Activated CD8-positive, alpha-beta T cell treated with anti-CD3 and anti-CD28 coated beads, Interleukin-2, amount 10 ng/mL, durations not matched to agents 7 days and 5 days (primary cell): ENCODE measurements at places on chromosomes 16 and 17.

GRCh38 chr17:6893382-6894205 is 62.1 kb upstream of the TEKT1 start:
- no peak for DNase-seq

DNA sequence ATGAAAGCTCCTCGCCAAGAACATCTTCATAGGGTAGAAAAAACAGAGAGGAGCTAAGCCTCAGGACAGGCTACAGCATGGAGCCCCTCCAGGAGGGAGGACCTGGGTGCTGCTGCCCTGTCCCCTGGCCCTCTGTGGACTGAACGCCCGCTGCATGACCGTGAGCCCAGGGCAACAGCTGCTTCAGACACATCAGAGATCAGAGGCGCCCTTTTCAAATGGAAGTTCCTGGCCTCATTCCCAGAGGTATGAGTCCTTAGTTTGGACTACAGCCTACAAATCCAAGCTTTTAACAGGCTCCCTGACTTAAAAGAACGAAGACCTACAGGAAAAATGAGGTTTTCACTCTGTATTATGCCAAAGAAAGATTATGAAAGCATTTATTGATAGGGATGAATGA is 48.5 kb downstream of the ZNF18 start:
- no peak for DNase-seq

DNA sequence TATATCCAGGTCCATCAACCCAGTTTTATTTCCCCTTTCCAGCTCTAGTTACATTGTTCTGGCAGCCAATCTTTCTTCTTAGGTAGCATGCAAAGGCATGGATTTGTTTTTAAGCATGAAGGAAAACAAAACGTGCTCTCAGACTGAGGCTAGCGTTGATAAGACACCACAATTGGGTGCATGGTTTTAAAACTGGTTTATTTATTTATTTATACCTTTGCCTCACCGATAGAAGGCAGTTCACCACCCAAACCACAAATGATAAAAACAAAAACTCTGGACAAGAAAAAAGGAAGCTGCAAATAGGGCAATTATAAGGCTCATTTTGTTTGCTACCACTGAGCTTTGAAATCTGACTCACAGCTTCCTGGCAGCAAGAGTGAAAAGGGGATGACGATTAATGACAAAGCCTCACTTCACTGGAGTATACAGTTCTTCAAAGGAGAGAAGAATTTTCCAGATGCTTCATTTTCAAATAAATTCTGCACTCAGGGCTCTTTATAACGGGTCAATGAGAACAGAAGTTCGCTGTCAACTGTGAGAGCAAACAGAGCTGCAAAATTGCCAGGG is 278.4 kb upstream of the IRX5 start:
- DNase-seq = no peak

- no peak for DNase-seq
Observed at GRCh38 chr17:7705269-7706255, 560 bp downstream of the EFNB3 start.

- DNase-seq = no peak
Observed at GRCh38 chr17:65670667-65671371, 109.4 kb upstream of the AXIN2 start.

- DNase-seq = no peak
Observed at GRCh38 chr16:23296994-23297393, 5.1 kb upstream of the SCNN1B start.

- no peak for DNase-seq
Observed at GRCh38 chr16:3873482-3874173, 6.9 kb downstream of the CREBBP start.

- DNase-seq = no peak
Observed at GRCh38 chr16:81517629-81518438, 73.2 kb downstream of the CMIP start.

- DNase-seq = no peak
Observed at GRCh38 chr17:40699853-40700252, 3.7 kb downstream of the KRT24 start.

DNA sequence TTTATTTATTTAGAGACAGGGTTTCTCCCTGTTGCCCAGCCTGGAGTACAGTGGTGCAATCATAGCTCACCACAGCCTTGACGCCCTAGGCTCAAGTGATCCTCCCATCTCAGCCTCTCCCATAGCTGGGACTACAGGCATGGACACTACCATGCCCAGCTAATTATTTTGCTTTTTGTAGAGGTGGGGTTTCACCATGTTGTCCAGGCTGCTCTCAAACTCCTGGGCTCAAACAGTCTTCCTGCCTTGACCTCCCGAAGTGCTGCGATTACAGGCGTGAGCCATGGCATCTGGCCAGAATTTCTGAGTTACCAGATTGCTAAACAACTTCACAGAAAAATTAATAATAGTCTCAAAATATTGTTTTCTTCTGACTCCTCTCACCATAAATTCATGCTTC is 21.7 kb downstream of the MOSMO start:
- DNase-seq = no peak

DNA sequence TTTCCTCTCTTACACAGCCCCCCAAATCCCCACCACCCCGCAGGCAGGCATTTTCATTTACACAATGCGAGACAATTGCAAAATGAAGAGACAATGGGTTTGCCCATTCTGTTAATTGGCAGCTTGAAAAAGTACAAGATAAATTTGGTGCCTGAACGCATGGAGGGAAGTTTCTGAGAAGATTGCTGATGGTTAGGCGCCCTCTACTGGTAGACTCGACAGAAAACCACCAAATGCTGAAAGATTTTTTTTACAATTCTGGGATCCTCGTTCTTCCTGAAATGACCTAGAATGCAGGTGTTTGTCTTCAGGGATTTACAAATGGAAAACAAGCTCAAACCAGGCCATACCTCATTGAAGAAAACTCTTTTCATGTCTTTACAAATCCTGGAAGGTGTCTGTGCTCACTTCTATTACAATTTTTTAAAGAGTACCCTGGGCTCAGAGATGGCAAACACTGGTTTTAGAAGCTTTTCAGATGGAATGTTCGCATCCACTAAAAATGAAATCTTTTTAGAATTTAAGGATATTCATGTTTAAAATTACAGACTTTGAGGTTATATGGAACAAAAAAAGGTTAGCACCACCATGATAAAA is 338.5 kb downstream of the PMP22 start:
- peak; percentile 66 for DNase-seq

GRCh38 chr17:49082231-49082630 is 50.3 kb upstream of the B4GALNT2 start:
- DNase-seq = no peak

DNA sequence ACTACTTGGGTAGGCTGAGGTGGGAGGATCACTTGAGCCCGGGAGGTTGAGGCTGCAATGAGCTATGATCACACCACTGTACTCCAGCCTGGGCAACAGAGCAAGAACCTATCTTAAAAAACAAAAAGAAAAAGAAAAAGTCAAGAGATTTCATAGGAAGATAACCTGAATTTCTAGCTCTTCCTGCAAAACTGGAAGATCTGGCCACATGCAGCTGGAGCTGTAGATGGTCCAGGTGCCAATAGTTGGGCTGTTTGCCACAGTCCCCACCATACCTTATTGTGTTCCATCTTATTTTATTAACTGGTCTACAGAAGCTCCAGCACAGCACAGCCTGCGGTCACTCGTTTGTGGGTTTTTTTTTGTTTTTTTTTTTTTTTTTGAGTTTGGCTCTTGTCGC is 15.0 kb downstream of the ATP2A1 start:
- no peak for DNase-seq

- no peak for DNase-seq
Observed at GRCh38 chr17:7574176-7574953, 5.1 kb upstream of the CD68 start.

- no peak for DNase-seq
Observed at GRCh38 chr17:10061111-10061845, 137.1 kb downstream of the GAS7 start.

GRCh38 chr17:45425984-45426413 is 6.7 kb downstream of the ARHGAP27 start:
- no peak for DNase-seq

DNA sequence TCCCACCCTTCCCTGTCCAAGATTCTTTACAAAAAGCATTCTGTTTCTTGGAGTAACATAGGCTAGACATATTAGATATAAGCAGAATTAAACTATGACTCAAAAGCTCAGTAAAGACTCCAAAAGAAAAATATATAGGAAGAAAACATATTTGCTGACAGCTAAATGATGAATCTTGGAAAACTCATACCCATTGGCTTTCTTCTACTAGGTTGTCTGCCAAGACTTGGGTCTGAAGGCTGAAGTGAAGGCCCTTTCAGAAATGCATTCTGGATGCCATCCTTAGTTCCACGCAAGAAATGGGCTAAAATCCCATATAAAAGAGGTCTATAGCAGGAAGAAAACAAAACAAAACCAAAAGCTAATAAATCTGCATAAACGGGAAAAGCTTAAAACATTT is 15.1 kb downstream of the CEP20 start:
- DNase-seq = no peak

GRCh38 chr17:66467766-66468165 is 165.4 kb downstream of the PRKCA start:
- no peak for DNase-seq

- no peak for DNase-seq
Observed at GRCh38 chr16:67441271-67441753, 10.4 kb downstream of the HSD11B2 start.

DNA sequence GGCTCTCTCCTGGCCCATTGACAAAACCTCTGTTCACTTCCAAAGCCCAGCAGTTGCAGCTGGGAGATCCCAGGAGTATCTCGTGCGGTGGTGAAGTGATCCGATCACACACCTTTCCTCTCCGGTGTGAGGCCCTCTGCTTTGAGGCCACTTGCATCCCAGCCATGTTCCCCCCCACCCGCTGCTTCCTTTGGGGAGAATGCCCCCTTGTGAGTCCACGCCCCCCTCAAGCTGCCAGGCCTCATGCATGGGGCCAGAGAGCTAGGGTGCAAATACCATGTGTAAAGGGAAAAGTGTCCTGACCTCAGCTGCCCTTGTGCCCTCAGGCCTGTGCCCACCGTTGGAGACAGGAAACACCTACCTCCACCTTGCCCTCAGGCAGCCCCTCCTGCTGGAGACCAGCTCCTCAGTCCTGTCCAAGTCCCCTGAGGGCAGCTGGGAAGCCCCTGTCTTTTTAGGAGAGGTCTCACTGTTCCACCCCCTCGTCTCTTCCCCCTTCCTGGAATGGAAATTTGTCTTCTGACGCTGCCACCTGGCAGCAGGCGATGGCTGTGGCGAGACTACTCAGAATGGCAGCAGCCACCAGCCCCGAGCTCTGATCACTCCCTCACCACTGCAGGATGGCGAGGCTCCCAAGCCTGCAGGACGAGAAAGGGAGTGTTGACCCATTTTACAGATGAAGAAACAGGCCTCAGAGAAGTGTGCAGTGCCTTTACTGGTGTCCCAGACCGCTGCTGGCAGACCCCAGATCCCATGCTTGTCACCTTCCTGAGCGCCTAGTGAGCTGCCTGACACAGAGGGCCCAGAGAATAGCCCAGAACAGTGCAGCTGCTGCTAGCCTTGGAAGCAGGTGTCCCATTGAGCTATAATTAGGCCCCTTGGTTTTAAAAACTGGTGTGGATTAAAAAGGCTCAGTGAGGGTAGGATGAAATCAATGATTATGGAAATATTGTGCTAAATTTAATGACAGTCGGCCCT is 120.6 kb upstream of the CACNG5 start:
- no peak for DNase-seq

GRCh38 chr17:62705778-62706597 is 78.5 kb downstream of the MRC2 start:
- no peak for DNase-seq

GRCh38 chr16:641326-642188 is at the start of gene MCRIP2:
TSS of gene MCRIP2 (plus strand) at chr16:641828. CDS start at chr16:641992, 164 bp downstream.
- DNase-seq = peak; percentile 76

GRCh38 chr17:40243761-40244160 is 24.7 kb downstream of the WIPF2 start:
- no peak for DNase-seq

- DNase-seq = no peak
Observed at GRCh38 chr17:34412965-34413441, 50.0 kb upstream of the CCL1 start.

DNA sequence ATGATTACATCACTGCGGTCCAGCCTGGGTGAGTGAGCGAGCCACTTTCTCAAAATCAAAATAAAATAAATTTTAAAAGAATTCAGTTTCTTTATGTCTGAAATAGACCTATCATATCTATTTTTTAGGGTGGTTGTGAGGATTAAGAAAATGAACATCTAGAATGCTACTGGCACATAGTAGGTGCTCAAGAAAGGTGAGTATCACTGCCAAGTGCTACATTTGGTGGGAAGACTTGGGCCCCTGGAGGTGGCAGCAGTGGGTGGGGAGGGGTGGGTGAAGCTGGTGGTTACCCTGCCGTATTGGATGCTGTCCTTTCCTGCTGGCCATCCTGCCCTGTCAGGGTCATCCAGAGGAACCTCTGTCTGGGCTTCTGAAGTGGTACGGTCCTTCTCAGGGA is 50.3 kb downstream of the ABCC6 start:
- no peak for DNase-seq

- no peak for DNase-seq
Observed at GRCh38 chr16:27417047-27417671, 15.2 kb downstream of the IL21R start.

- DNase-seq = peak; percentile 15
Observed at GRCh38 chr17:68195667-68196393, 52.0 kb upstream of the AMZ2 start.

DNA sequence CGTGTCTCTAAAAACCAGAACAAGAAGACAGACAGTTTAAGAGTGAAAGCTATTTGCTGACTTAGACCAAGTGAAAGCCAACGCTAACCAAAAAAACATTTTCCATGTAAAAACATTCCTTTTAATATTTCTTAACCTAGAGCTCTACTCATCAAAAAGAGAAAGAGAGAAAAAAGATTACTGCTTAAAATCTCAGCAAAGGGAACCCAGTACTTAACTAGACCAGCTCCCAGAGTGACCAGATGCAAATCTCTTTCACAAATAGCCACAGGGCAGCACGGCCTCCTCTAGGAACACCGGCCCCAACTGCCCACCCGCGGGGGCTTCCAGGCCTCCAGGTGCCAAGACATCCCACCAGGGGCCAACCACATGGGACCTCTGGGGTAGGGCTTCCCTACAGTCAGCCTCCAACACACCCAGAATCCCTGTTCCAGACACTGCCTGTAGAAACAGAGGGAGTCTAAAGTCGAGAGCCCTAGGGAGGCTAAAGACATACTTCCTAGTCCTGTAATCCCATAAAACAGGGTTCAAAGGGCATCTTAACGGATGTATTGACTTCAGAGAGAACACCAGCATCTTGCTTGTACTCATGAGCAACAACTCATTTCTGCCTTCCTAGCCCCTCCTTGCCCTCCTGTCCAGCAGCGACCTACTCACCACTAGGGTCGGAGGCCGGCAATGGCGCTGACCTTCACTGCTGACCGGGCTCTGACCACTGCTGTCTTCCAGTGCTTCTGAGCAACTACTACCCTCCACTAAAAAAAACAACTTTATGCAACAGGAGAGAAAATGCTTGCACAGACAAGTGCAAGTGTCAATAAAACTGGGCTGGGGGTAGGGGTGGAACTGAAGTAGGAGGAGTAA is 21.3 kb downstream of the ZCCHC14 start:
- no peak for DNase-seq
